ENCODE measurements at places on chromosomes 6 and 20.

DNA sequence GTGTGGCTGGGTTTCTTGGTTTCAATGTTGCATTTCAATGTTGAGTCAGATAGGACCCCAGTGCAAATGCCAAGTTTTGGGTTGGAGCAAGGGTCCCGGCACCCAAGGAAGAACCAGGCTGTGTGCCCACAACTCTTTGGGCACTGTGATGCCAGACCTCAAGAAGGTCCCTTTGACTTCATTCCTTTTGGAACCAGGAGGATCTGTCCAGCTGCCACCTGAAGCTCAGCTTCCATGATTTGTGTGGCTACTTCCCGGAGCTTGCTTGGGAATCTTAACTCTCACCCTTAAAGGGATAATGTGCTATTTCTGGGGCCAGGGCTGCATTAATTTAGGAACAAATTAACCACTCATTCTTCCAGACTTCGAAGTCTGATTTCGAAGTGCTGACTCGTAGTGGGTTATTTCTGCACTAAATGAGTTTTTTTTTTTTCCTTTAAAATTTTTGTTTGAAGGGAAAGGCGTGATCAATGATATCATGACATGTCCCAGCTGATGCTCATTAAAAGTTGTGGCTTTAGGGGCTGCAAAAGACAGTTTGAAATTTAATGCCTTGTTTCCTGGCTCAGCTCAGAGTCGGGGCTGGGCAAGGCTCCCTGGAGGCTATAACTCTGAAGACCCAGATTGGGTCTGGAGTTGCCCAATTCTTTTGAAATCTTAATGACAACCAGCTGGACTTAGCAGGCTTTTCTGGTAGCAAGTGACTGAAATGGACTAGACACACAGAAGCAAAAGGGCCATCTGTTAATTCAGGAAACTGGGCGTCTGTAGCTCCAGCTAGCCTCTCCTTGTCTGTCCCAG lies 24.0 kb upstream of the PHACTR3 start:
- peak; percentile 62 for DNase-seq

- DNase-seq = no peak
Observed at GRCh38 chr6:36113049-36113448, 17.3 kb upstream of the MAPK13 start.

GRCh38 chr6:18101271-18101670 lies 21.2 kb downstream of the NHLRC1 start:
- DNase-seq = no peak

GRCh38 chr20:48769069-48769983 lies 58.5 kb downstream of the PREX1 start:
- no peak for DNase-seq

- no peak for DNase-seq
Observed at GRCh38 chr6:156600678-156601077, 176.5 kb upstream of the ARID1B start.

GRCh38 chr6:156873654-156874380 lies 96.6 kb downstream of the ARID1B start:
- no peak for DNase-seq

GRCh38 chr6:169452117-169452868 lies 198.6 kb upstream of the THBS2 start:
- DNase-seq = peak; percentile 94

DNA sequence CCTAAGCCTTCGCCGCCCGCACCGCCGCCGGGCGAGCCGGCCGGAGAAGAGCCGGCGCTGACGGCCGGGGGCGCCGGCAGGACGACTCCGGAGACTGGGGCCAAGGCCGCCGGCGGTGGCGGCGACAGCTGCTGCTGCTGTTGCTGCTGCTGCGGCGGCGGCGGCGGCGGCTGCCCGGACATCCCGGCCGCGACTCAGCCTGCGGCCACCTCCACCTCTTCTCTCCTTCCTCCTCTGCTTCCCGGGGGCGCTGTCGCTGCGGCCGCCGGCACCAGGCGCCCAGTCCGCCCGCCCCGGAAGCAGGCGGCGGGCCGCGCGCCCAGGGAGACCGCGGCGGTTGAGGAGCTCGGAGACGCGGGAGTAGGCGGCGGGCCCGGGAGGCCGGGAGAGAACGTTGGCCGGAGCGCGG lies 307 bp downstream of the RANBP9 start:
- DNase-seq = no peak

GRCh38 chr20:62928246-62928939 lies 2.1 kb upstream of the DIDO1 start:
- DNase-seq = no peak

- DNase-seq = no peak
Observed at GRCh38 chr6:29561091-29561490, 1.6 kb upstream of the UBD start.

GRCh38 chr6:92684386-92684785 lies 735.0 kb downstream of the EPHA7 start:
- no peak for DNase-seq

GRCh38 chr6:163526346-163526745 lies 111.8 kb downstream of the QKI start:
- no peak for DNase-seq

GRCh38 chr6:20802596-20802995 lies 268.3 kb downstream of the CDKAL1 start:
- no peak for DNase-seq

- DNase-seq = no peak
Observed at GRCh38 chr6:114176726-114177125, 166.1 kb downstream of the HS3ST5 start.

GRCh38 chr20:38961530-38962043 lies 557 bp upstream of the DHX35 start:
- DNase-seq = no peak

GRCh38 chr6:133947302-133947900 lies 5.6 kb upstream of the TBPL1 start:
- no peak for DNase-seq

DNA sequence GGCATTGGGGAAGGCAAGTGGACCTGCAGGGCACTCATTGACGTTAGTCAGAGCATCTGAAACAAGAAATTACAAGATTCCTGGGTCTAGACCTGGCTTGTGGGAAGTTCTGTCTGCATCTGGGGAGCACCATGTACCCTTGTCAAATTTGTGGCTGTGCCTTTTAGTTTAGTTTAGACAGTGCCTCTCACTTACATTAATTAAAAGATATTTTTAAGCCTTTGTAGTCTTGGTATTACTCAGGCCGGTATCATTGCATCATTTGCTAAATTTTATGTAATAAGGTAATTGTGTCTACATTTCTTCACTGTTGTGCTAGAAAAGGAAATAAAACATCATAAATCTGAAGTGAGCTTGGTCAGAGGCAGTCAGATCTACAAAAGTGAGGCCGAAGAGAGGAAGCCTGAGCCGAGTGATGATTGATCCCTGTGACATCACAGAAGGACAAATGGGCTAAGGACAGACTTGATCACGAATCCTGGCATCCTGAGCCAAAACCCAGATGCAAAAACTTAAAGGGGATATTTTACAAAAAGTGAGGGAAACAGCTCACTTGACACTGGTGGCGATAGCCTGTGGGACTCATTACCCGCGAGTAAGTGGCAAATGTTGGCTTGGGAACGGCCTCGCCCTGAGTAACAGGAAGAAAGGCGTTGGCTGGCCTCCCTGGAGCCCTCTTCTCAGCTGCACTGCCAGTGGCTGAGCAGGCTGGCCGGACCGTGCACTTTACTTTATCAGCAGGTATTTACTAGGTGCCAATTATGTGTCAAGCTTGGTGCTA lies 106.5 kb downstream of the TCP11 start:
- DNase-seq = no peak

DNA sequence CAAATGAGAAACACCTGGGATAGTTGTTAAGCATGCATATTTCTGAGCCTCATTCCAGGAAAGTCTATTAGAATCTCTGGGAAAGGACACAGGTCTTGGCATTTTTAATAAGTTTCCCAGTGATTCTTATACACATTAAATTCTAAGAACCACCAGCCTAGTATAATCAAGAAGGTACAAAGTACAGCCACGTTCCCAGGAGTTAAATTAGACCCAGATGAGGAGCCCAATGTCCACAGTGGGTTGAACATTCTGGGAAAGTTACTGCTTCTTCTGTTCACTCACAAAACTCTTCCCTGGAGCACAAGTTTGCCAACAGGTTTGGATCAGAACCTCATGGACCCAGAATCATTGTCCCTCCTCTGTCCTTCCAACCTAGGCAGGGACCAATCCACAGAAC lies 90.4 kb downstream of the RCAN2 start:
- no peak for DNase-seq

GRCh38 chr20:34337982-34338726 lies 24.9 kb upstream of the ITCH start:
- DNase-seq = no peak

GRCh38 chr6:38804358-38804757 lies 89.2 kb downstream of the DNAH8 start:
- no peak for DNase-seq

GRCh38 chr6:158599635-158600034 lies 39.7 kb downstream of the TMEM181 start:
- DNase-seq = no peak

DNA sequence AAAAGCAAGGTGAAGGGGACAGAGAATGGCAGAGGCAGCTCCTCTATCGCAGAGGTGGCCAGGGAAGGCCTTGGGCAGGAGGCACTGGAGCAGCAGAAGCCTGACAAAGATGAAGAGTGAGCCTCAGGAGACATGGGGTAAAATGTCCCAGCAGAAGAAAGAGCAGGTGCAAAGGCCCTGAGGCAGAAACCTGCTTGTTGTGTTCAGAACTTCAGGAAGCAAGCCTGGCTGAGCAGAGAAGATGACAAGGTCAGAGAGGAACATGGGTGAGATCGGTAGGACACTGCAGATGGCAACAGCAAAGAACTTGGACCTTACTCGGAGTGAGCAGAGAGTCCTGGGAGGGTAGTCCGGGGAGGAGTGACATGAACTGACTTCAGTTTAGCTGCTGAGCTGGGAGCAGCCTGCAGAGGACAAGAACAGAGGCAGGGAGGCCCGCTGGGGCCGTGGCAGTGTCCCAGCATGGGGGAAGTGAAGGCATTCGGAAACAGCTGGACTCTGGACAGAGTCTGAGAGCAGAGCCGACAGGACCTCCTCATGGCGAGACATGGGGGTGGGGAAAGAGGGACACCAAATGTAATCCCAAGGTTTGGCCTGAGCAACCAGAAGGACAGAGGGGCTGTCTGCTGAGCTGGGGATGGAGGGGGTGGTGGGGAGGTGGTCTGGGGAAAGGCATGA lies 106.3 kb downstream of the PREX1 start:
- DNase-seq = no peak

DNA sequence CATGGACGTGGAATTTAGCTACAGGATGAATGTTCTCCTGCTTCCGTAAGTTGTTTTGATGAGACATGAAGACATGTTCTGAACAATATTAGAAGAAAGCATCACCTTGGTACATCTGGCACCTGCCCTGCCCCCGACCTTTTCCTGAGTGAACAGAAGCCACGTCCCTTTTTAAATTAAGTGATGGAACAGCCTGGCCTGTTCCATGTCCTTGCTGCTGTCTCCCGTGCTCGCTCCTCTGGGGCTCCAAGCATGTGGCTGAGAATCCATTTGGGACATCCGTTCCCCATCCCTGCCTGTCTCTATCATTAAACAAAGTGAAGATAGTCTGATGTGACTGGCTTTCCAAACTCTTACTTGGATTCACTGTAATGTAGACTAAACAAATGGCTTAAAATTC lies 36.4 kb downstream of the ERMARD start:
- no peak for DNase-seq

DNA sequence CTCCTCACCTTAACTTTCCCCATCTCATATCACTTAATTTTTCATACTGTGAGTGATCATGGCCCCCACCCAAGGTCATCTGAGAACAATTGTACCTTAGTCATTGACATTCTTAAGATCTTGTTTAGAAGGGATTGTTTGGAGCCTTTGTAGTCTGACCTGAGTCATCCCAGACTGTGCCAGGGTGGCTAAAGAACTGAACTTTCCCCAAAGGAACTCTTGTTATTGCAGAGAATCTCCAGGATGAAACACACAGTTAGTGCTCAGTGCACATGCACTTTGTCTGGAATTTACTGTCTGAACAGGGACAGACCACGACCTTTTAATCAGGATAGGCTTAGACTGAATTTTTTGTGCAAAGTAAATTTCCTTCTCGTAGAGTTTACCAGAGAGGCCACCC lies 112.6 kb upstream of the CCN2 start:
- peak; percentile 65 for DNase-seq

GRCh38 chr6:105263685-105264610 lies 84.1 kb upstream of the POPDC3 start:
- no peak for DNase-seq

Data from fibroblast of gingiva (primary cell).